ENCODE measurements at places on chromosomes 7 and 10. TPM values are rescaled to one million over a fixed set of nuclear protein-coding genes. Genes with fewer than 3 reads are reported as not detected.
A peak's percentile ranks its signal among the peaks of the same experiment; 100 is the strongest.

GRCh38 chr7:77348371-77348813 is 67.8 kb downstream of the GSAP start:
- no peak for DNase-seq

- DNase-seq: peak; percentile 49
Observed at GRCh38 chr7:41425926-41426325, 277.0 kb downstream of the INHBA start.

DNA sequence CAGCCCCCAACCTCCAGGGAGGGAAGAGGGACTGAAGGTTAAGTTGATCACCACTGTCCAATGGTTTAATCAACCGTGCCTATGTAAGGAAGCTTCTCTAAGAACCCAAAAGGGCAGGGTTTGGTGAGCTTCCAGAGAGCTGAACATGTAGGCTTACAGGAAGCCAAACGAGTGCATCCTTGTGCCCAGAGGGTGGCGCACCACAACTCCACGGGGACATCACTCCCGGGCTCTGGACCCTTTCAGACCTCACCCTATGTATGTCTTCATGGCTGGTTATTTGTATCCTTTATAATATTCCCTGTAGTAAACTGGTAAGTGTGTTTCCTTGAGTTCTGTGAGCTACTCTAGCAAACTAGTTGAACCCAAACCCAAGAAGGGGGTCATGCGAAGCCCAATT is 11.5 kb upstream of the NFKB2 start:
- DNase-seq: no peak

DNA sequence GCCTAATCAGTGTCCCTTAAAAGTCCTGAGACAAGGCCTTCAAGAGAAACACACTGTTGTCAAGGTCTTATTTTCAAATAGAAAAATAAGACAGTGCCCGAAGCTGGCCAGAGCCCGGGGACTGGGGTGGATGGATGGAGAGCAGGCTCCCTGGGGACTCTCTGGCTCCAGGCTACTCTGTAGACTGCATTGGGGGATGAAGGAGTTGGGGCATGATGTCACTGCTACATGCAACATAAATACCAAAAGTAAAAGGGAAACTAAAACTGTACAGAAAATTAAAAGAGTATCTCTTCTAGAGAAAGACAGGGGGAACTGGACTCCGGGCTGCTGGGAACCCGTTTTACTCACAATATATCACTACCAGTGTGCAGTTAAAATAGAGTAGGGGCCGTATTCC is 629.8 kb downstream of the KCNMA1 start:
- DNase-seq: no peak

DNA sequence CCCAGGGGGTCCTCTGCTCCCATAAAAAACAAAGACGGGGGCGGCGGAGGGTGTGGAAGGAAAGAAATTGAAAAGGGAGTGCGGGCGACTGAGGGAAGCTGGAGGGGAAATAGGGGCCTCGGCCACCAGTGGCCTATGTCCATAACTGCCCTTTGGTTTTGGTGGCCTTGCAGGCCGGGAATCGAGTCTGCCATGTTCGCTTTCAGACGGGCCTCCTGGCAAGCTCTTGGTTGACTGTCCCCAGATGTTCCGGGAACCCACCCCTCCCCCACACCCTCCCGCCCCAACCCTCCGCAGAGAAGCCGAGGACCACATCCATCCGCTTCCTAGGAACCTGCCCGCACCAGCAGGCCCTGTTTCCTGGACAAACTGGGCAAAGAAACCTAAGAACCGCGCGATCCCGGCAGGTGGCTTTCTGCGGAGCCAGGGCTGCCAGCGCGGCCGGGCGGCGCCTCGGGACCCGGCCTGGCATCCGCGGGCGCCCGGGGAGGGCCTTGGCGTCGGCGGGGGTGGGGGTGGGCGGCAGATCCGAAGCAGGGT is 20.0 kb upstream of the GATA3 start:
- no peak for DNase-seq

GRCh38 chr10:98006266-98006665 is 24.2 kb downstream of the CRTAC1 start:
- no peak for DNase-seq

GRCh38 chr7:11668727-11669126 is 163.3 kb downstream of the THSD7A start:
- no peak for DNase-seq

DNA sequence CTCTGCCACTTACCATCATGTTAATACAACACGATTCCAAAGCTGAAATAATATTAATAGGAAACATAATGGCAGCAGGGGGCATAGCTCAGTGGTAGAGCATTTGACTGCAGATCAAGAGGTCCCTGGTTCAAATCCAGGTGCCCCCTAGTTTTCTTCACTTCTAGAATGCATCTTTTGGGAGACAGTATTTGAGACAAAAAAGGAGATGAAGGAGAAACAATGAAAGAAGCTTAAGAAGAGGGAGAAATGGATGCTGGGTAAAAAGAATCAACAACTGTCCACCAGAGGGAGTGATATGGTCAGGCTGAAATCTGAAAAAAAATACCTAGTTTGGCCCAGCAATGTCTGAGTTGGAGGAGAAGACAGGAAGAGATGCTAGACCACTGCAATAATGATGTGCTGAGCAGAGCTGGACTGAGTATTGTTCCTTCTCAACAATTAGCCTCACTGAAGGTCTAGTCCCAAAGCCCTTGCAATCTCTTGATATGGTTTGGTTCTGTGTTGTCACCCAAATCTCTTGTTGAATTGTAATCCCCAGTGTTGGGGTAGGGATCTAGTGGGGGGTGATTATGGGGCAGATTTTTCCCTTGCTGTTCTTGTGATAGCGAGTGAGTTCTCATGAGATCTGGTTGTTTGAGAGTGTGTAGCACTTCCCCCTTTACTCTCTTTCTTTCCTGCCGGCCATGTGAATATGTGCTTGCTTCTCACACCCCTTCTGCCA is 48.3 kb downstream of the ZNF783 start:
- no peak for DNase-seq

DNA sequence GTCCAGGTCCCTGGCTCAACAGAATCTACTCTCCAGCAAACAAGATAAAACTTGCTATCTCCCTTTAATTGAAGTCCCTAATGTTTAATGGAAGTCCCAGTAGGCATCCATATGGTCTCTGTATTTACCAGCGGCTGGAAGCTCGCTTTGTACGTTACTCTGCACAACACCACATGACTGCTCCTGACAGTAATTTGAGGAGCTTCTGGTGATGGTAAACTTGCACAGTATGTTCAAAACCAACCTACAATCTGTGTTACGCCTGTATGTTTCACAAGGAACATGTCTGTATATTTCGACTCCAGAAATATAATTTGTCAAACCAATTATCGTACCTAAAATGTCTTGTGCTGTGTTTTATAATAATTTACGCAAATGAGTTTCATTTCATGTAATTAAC is 4.4 kb upstream of the TECPR1 start:
- no peak for DNase-seq

DNA sequence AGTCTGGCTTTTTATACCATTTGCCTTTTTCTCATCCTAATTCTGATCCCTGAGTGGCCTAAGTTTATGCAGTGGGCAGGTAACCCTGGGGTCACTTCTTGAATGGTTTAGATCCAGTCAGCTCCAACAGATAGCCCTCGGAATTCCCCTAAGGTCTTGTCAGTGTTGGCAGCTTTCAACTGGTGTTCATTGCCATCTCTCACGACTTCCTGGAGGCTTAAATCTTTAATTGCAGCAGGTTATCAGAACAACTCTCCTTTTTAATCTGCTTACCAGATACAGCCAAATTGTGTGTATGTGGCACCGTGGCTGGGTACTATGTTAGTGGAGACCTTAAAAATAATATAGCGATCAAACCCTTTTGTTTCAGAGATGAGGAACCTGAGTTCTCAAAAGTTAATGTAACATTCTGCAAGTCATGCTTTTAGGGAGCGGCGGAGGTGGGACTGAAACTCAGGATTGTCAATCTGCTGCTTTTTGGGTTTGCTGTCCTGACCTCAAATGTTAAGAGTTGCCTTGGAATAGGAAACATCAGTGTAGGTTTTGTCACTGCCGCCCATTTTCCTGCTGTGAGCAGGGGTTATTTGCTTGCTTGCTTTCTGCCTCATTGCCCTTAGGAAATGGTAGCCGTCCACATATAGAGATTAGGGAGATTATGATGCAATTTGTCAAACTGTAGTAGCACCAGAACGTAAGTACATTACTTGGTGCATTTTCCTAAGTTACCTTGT is 818 bp downstream of the DLD start:
- no peak for DNase-seq

DNA sequence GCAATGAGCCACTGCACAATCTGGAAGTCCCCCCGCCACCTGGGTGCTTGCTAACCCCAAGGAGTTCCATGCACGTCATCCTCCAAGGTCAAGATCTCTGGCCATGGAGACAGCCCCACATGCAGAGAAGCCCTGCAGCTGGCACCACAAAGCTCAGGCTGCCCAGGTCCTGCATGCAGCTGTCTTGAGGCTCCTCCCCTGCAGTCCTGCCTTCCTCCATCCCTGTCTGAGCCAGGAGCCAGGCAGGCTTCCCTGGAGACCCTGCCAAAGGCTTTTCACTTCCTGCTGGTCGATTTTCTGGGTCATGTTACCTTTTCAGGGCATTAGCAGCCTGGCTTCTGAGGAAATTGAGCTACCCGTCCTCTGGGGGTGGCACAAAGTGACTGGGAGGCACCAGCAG is 12.5 kb upstream of the TMEM72 start:
- no peak for DNase-seq

- DNase-seq: no peak
Observed at GRCh38 chr7:35454575-35455385, 200.9 kb upstream of the TBX20 start.

DNA sequence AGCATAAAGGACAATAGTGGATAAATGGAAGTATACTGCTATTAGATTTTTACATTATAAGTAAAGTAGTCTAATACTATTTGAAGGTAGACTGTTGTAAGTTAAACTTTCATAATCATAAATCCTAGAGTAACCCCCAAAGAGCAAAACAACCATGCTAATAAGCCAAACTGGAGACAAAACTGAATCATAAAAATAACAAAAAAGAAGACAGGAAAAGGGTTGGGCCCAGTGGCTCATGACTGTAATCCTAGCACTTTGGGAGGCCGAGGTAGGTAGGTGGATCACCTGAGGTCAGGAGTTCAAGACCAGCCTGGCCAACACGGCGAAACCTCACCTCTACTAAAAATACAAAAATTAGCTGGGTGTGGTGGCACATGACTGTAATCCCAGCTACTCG is 9.7 kb downstream of the CACUL1 start:
- DNase-seq: no peak

DNA sequence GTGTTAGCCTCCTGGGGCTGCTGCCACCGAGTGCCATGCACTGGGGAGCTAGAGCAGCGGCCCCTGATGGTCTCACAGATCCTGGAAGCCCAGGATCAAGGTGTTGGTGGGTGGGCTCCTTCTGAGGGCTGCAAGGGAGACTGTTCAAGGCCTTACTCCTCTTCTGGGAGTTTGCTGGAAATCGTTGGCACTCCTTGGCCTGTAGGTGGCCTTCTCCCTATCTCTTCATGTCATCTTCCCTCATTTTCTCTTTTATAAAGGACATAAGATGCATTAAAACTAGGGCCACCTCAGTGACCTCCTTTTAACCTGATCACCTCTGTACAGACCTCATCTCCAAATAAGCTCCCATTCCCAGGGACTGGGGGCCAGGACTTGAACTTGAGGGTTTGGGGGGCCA is 27.0 kb upstream of the ZNF862 start:
- DNase-seq: no peak

- DNase-seq: no peak
Observed at GRCh38 chr10:98296524-98296923, 28.5 kb upstream of the LOXL4 start.

GRCh38 chr10:4450981-4451908 is 374.8 kb upstream of the AKR1E2 start:
- no peak for DNase-seq

- DNase-seq: no peak
Observed at GRCh38 chr10:86872757-86873156, 84.7 kb downstream of the MMRN2 start.

- no peak for DNase-seq
Observed at GRCh38 chr10:71001470-71001869, 113.1 kb upstream of the PCBD1 start.

DNA sequence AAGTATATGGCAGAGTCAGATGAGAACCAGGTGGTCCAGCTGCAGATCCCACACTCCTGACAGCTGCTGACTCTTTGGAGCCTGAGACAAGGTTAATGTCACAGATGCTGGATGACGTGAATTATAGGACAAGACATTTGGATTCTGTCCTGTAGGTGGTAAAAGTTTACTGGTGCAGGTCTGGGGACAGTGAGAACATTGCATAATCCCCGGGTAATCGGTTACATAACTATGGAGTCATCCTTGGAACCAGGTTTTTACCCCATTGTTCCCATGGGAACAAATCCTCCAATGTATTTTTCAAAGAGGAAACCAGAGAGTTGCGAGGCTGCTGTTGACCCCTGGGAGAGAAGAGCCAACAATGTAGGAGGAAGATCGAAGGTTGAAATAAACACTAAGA is 27.5 kb upstream of the ZCCHC24 start:
- DNase-seq: no peak

GRCh38 chr10:22633106-22633505 is 81.3 kb downstream of the PIP4K2A start:
- DNase-seq: no peak

- DNase-seq: no peak
Observed at GRCh38 chr10:85043207-85043606, 714.8 kb downstream of the CCSER2 start.

- no peak for DNase-seq
Observed at GRCh38 chr7:1454542-1454941, 4.7 kb downstream of the MICALL2 start.

DNA sequence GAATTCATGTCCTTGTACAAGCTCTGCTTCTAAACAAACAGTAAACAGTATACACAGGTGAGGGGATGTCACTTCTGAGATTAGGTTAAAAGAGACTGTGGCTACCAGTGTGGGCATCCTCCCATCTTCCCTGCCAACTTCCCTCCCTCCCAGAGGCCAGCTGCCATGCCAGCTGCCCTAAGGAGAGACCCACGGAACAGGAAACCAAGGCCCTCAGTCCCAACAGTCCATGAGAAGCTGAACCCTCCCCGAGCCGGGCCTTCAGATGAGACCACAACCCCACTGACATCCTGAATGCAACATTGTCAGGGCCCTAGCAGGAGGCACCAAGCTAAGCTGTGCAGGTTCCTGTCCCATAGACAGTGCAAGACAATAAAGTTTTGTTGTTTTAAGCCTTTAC is 106.1 kb downstream of the CTBP2 start:
- no peak for DNase-seq

The GNAT3 gene
- not detected for total RNA-seq

The ADRA2A gene
- total RNA-seq: 0.53 TPM

The CYP3A5 gene
- total RNA-seq: 1.8 TPM

The PDLIM1 gene
- total RNA-seq: 55.6 TPM

The FRMD4A gene
- 4.6 TPM for total RNA-seq

The NPFFR1 gene
- total RNA-seq: not detected

The TAS2R41 gene
- total RNA-seq: not detected

The ACTL6B gene
- not detected for total RNA-seq

The CUZD1 gene
- 2.0 TPM for total RNA-seq

The CRHR2 gene
- not detected for total RNA-seq

The SH2B2 gene
- 83.1 TPM for total RNA-seq

The ELN gene
- not detected for total RNA-seq

The ZNF727 gene
- total RNA-seq: not detected

The OPN1SW gene
- total RNA-seq: not detected

Data from SJSA1 (cell line).